Right atrium auricular region (tissue), 2 donors: ENCODE measurements at places on chromosomes 4 and X. TPM values are rescaled to one million over a fixed set of nuclear protein-coding genes. Genes with fewer than 3 reads are reported as not detected.

Gene FABP2
- total RNA-seq = not detected

- no peak for DNase-seq
These were observed 1065.7 kb upstream of the PABPC4L start for GRCh38 chr4:135267148-135267865.

Gene GPR119
- not detected for total RNA-seq

- no peak for DNase-seq
These were observed 744.6 kb upstream of the IGFBP7 start for GRCh38 chr4:57854748-57855147.

DNA sequence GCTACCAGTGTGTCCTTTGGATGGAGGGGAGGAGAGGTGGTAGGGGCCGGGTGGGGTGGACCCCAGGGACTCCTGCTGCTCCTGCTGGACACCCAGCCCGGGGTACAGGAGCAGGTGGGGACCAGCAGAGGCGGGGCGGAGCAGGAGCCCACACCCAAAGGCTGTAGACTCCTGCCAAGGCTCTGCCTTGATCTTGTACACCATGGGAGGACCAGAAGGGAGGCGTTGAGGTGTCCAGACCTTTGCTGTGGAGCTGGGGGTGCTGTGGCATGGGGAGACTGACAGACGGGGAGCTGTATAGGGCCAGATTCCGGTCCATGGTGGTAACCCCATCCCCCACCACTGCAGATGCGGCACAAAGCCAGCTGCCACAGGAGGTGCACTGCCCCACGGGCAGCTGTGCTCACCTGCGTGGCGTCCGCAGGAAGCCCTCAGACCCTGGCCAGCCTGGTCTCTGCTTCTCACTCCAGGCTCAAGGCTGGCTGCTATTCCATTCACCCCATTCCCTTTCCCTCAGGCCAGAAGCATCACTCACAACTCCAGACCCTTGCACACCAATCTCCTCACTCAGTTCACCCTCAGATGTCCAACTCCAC is 5.0 kb upstream of the SLC26A1 start:
- DNase-seq = no peak

- no peak for DNase-seq
These were observed 132.9 kb upstream of the IGFBP7 start for GRCh38 chr4:57243076-57243475.

Gene CFAP99
- not detected for total RNA-seq

Gene PYURF
- total RNA-seq = 51.8 TPM

GRCh38 chrX:110163488-110163887 is 154.4 kb downstream of the AMMECR1 start:
- DNase-seq = no peak

GRCh38 chr4:25927361-25928195 is 13.6 kb downstream of the SMIM20 start:
- DNase-seq = no peak

DNA sequence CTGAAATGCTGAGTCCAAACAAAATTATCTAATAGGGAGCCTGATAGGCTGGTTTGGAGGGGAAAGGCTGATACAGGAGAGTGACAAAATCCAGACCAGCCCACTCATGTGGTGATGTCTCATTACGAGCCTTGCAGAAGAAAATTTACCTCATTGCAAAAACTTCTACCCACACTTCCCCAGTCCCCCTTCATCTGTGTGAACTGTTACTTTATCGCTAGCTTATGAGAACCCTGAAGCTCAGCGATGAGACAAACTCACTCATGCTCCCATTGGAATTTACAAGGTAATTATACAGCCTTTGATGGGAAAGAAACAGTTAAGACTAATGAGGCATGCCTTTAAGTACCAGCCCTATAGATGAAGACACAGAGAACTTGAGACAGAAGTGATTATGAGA is 76.1 kb downstream of the ARHGAP6 start:
- DNase-seq = no peak

Gene STK32B
- 0.59 TPM for total RNA-seq

DNA sequence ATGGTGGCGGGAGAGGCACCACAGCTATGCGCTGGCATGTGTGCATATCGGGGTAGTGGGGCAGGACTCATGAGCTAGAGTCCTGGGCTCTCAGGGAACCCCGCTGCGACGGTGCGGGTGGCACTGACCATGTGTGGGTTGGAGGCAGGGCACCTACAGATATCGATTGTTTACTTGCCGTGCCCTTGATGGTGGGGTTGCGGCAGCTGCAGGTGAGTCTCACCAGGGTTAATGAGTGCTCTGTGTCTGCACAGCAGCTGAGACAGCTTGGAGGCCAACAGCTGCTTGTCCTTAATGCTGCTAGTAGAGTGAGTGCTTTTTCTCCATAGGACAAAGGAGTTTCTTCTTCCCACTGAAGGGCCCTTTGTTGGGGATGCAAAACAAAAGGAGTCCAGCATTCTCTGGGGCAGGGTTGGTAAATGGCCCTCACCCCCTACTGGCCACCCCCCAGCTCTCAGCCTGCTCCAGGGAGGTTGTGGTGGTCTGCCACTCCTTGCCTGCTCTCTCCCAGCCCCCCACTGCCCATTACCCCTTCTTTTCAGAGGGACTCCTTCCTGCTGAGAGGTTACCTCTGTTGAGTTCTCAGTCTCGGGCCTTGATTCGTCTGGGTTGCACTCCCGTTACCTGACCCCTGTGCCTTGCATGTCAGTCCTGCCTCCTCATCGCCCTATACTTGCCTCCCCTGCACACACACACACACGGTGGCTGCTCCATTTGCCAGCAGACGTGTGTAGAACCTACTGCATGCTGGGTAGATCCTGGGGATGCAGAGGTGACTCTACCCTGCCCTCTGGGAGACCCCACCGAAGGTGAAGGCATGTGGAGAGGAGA is 52.8 kb downstream of the TBC1D14 start:
- peak; percentile 36 for DNase-seq

Gene MUC7
- total RNA-seq = not detected

Gene PABPC5
- 2.8 TPM for total RNA-seq

DNA sequence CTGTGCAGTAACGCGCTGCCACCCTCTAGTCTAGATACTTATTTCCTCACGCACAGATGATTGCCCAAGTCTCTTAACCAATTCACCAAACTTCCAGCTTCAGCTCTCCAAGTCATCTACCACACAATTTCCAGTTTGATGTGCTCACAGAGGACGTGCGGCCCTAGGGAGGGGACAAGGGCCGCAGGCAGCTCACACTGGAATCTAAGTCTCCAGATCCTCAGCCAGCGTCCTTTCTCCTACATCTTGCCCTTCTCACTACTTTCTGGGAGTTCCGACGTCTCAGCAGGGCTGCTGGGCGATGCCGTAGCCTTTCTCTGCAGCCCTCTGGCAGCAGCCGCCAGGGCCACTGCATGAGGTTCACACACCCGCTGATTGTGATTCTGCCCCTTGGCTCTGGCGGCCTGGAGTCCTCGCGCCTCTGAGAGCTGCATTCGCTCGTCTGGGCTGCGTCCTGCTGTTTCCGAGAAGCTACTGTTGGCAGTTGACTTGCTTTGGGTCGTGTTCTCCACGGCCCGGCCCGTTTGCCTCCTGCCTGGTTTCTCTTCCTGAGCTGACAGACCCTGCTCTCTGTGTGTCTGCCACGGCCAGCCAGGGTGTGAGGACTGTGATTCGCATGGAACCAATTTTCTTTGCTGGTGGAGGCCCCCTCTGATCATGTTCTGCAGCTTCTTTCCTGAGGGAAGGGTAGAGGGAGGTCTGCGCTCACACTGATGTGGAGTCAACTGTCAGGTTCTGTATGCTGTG is 14.1 kb upstream of the TMEM131L start:
- no peak for DNase-seq

Gene IL2
- total RNA-seq = not detected

DNA sequence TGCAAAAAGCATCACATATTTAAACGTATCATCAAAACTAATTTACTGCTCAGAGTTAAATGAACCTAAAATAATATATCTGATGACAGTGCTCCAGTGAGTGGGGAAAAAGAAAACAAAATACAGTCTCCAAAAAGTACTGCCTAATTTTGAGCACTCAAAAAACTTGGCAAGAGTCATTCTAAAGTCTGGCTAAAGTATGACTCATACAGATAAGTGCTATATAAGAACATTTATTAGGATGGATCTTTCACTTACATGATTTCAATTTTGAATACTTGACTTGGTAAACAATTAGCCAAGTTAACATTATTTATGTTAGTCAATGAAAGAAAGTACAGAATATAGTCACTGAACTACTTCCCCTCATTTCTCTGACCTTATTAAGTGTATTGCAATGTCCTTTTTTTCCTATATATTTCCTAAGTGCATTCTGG is 27.2 kb downstream of the FBXO8 start:
- no peak for DNase-seq

GRCh38 chrX:64205441-64205734 is at the start of gene AMER1:
AMER1 (minus strand) TSS chrX:64205708; CDS start chrX:64193286, 12,422 bp downstream.
- no peak for DNase-seq
